T-helper 2 cell treated with Interferon-gamma antibody and Interleukin-4, amounts not matched to agents 5 μg/mL and 100 μg/mL, for 36 hours (primary cell): ENCODE measurements at places on chromosomes 4 and X.

DNA sequence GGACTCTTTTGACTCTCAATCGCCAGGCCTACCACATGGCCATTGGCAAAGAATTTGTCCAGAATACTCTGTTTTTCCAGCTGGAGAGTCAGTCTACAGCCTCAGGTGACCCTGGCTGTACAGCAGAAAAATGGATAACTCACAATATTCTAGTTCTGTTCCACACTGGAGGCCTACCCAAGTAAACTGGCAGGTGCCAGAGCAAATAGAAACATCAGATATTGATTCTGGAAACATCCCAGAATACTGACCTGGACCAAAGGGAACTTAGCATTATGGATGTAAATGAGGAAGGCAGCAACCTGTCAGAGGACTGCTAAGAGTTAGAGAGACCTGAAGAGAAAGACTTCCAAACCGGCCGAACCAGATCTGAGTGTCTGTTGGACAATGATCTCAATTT, 147.9 kb upstream of the SMAD1 start:
- DNase-seq: no peak

- no peak for DNase-seq
Observed at GRCh38 chrX:22057667-22058066, 25.5 kb downstream of the PHEX start.

- no peak for DNase-seq
Observed at GRCh38 chr4:73037057-73037456, 32.5 kb downstream of the COX18 start.

DNA sequence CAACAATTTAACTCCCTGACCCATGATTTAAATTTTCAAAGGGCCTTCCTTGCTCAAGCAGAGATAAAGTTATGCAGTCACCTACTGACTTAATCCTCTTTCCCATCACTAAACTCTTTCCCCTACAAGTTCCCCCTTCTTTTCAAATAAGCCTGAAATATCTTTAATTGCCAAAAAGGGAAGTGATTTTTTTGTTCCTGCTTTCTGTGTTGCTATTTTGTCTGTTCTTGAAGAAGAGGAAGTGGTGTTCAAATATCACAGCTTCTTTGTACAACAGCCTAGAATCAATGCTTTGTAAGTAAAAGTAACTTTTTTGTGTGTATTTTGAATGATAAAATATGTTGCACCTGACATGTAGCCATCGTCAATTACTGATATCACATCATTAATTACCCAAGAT, 595.9 kb downstream of the CENPC start:
- DNase-seq: no peak

GRCh38 chrX:74449937-74450330, 28.6 kb downstream of the SLC16A2 start:
- no peak for DNase-seq

- no peak for DNase-seq
Observed at GRCh38 chrX:146863566-146863965, 49.0 kb upstream of the CXorf51A start.

DNA sequence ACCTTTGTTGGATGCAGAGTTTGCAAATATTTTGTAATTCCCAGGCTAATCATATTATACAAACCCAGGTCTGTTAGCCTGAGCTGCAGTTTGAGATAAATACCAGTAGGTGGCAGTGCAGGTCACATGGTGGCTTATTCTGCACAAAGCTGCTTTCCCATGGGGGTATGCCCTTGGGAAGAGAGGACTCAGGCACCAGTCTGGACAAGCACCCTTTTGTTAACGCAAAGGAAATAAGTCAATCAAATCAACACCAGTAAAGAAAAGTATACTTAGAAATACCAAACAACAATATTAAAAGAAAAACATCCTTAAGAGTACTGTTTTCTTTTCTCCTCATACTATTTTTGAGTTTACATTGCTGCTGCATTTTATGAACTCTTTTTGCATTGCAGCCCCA, 389.0 kb upstream of the ZFP42 start:
- DNase-seq: no peak

GRCh38 chr4:185232370-185232769, 23.0 kb downstream of the SNX25 start:
- no peak for DNase-seq

GRCh38 chrX:9676738-9677097, 88.9 kb downstream of the GPR143 start:
- DNase-seq: no peak

- DNase-seq: no peak
Observed at GRCh38 chr4:155077452-155078229, 130.8 kb upstream of the NPY2R start.

GRCh38 chr4:12635629-12636028, 848.5 kb downstream of the RAB28 start:
- no peak for DNase-seq

- DNase-seq: no peak
Observed at GRCh38 chr4:138859254-138859653, 156.3 kb upstream of the NOCT start.

DNA sequence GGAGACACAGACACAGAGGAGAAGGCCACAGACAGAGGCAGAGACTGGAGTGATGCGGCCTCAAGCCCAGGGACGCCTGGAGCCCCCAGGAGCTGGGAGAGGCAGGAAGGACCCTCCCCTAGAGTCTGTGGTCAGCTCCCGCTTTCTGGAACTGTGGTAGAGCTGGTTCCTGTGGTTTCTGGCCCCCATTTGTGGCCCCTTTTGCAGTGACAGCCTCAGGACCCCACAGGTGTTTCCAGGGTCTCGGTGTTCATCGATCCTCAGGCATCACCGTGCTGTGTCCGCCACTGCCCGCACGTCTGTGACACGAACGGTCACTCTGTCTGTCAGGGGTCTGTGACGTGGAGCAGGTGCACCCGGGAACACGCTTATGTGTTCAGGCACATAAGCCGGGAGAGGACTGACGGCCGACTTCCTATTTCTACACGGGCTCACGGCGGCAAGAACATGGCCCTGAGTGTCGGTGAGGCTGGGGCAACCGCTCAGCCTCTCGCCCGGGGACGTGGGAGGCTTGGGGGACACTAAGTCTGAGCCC, 7.9 kb downstream of the GTPBP6 start:
- DNase-seq: no peak

DNA sequence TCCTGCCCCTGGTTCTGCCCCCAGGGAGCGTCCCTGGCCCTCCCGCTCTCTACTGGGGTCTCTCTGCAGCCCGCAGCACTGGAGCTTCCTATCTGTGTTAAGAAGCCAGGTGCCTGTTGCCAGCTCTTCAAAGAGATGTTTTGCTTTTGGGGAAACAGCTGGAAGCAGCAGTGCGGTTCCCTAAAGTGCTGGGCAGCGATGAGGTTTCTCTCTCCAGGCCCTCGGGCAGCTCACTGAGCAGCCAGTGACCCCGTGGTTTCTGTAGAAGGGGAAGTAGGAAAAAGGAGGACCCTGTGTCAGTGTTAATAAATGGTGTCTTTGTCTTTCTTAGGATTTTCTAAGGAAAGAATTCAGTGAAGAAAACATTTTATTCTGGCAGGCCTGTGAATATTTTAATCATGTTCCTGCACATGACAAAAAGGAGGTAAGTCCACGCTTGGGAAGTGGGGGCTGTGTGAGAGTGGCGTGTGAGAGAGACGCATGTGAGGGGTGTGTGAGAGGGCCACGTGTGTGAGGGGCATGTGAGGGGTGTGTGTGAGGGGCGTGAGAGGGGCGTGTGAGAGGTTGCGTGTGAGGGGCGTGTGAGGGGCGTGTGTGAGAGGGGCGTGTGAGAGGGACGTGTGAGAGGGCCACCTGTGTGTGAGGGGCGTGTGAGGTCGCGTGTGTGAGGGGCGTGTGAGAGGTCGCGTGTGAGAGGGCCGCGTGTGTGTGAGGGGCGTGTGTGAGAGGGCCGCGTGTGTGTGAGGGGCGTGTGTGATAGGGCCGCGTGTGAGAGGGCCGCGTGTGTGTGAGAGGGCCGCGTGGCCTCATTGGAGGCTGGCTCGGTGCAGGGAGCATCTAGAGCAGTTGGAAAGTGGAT, 27.1 kb upstream of the HGFAC start:
- DNase-seq: no peak

DNA sequence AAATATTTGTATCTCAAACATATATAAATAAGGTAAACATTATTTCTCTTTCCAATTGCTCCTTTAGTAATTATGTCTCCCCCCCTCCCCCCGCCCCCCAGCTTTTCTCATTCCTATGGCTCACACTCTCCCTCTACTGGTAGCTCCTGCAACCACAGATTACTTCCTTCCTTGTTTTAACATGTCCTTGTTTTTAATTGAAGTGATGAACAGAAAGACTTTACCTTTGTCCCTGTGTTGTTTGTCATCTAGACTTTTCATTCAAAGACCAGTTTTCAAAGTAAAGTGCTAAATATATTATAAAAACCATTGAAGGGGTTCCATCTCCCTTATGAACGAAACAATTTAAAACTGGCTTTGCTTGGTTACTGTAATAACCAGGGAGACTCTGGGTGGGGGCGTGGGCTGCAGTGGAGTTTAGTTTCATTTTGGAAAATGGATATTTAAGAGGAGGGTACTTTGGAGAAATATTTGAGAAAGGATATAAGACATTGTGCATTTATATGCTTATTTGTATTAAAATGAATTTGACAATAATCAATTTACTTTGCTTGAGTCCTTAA, 352.9 kb downstream of the RAPGEF2 start:
- no peak for DNase-seq

GRCh38 chr4:21102667-21103066, 402.4 kb downstream of the PACRGL start:
- no peak for DNase-seq

GRCh38 chr4:70057651-70058050, 7.4 kb downstream of the HTN1 start:
- no peak for DNase-seq

DNA sequence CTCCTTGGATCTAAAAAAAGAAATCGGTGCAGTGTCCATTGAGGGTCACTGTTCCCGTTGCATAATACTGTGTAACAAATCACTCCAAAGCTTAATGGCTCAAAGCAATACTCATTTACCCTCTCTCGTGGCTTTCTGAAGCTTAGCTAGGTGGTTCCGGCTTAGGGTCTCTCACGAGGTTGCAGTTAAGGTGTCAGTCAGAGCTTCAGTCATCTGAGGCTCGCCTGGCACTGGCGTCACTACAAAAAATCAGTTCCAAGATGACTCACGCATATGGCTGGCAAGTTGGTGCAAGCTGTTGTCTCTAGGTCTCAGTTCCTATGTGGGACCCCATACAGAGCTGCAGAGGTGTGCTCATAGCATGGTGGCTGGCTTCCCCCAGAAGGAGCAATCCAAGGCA, 91.0 kb downstream of the BEND2 start:
- no peak for DNase-seq

DNA sequence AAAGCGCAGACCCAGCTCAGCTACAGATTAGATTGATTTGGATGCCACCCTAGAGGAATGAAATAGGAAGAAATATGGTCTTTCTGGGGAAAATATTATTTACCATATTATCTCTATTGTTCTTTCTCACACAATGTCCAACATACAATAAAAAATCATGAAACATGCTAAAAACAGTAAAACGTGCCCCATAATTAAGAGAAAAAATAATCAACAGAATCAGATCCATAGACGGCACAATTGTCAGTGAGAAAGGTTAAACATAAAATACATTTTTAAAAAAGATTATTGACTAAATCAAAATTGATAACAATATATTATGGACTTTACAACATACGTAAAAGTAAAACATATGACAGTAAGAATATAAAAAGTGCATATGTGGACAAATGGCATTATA, 90.9 kb downstream of the ENPP6 start:
- DNase-seq: no peak

DNA sequence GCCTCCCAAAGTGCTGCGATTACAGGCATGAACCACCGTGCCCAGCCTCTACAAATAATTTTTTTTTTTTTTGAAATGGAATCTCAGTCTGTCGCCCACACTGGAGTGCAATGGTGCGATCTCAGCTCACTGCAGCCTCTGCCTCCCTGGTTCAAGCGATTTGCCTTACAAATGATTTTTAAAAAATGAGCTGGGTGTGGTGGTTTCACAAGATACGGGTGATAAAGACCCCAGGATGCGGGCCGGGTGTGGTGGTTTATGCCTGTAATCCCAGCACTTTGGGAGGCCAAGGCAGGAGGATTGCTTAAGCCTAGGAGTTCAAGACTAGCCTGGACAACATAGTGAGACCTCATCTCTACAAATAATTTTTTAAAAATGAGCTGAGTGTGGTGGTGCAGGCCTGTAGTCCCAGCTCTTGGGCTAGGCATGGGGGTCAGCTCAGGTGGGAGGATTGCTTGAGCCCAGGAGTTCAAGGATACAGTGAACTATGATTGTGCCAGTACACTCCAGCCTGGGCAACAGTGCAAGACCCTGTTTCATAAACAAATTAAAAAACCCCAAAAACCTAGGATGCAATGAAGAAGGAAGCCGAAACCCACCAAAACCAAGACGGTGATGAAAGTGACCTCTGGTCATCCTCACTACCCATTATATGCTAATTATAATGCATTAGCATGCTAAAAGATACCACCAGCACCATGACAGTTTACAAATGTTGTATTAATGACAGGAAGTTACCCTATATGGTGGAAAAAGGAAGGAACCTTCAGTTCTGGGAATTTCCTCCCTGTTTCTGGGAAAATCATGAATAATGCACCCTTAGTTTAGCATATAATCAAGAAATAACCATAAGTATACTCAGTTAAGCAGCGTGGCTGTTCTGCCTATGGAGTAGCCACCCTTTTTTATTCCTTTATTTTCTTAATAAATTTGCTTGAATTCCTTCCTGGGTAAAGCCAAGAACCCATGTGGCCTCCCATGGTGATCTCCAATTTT, 27.7 kb downstream of the PDGFRA start:
- DNase-seq: no peak

GRCh38 chr4:129550281-129550785, 454.4 kb downstream of the C4orf33 start:
- DNase-seq: no peak

GRCh38 chrX:56569378-56570057, 6.1 kb downstream of the UBQLN2 start:
- no peak for DNase-seq

DNA sequence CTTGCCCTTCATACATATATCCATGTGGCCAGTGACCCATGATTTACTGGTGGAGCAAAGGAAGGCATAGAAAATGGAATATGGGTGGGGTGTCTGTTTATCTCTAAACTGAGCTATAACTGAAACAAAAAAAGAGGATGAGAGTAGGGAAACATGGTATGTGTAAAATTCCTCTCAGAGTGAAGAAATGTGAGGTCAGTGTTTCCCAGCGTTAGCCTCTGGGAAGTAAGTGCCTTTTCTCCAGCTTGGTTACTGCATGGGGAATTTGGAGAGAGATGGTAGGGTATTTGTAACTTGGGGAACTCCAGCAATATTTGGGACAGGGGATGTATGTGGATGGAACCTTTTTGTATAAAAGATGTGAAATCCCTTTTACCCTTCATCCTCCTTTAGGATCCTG, 89.4 kb downstream of the AFF1 start:
- no peak for DNase-seq

GRCh38 chr4:3523628-3524221, 8.5 kb downstream of the LRPAP1 start:
- no peak for DNase-seq

DNA sequence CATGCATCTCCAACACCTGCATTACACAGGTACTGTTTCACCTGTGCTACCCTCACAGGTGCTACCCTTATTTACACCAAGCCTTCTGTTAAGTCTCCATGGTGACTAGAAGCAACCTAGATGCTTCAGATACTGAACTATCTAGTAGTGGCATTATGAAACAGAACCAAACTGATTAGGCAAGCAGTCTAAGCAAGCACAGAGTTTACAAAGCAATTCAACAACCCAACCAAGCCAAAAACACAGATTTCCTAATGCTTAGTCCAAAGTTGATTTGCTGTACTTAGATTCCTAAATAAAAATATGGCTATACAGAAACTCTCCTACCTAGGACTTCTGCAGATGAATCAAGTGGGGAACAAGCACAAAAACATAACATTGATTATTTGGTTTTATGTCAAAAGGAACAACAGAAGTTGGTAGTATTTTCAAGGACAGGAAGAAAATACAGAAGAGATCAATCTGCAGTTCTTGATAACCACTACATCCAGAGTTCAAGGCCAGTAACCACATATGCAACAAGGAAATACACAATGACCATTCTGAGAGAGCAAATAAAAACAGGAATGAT, 3.2 kb downstream of the TAPT1 start:
- no peak for DNase-seq
